ENCODE measurements at places on chromosomes 5 and 9.
A peak's percentile ranks its signal among the peaks of the same experiment; 100 is the strongest.

DNA sequence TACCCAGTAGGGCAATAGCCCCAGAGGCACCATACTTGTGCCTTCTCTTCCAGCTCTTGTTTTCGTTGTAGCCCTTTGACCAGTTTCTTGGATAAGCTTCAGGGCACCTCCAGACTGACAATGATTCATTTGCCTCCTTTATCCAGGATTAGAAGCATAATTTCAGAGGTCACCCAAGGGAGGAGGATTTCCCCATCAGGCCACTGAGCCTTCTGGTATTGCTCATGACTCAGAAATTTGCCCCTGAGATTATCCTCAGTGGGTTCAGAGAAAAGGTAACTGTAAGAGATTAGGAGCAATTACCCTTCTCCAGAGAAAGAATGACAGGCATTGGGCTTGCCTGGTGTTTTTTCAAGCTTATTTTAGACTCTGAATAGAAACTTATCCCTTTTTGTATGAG, 147.9 kb downstream of the MSX2 start:
- DNase-seq, result peak; percentile 23

DNA sequence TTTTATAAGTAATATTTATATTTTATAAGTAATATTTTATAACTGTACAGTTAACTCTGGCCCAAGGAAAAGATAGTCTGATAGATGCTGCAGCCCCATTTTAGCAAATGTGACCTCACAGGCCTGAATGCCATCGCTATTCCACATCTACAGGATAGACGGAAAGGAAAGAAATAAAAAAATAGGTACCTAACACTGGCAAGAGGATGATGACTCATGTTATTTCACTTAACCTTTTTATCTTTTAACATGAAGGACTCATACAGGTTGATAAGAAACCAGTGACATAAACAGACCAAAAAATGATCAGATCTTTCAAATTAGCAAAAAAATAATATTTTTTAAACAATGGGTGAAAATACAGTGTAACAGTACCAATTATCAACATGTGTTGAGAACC, 2.7 kb downstream of the CD274 start:
- DNase-seq, result no peak

GRCh38 chr5:164373876-164374275, 868.5 kb downstream of the MAT2B start:
- DNase-seq, result no peak

DNA sequence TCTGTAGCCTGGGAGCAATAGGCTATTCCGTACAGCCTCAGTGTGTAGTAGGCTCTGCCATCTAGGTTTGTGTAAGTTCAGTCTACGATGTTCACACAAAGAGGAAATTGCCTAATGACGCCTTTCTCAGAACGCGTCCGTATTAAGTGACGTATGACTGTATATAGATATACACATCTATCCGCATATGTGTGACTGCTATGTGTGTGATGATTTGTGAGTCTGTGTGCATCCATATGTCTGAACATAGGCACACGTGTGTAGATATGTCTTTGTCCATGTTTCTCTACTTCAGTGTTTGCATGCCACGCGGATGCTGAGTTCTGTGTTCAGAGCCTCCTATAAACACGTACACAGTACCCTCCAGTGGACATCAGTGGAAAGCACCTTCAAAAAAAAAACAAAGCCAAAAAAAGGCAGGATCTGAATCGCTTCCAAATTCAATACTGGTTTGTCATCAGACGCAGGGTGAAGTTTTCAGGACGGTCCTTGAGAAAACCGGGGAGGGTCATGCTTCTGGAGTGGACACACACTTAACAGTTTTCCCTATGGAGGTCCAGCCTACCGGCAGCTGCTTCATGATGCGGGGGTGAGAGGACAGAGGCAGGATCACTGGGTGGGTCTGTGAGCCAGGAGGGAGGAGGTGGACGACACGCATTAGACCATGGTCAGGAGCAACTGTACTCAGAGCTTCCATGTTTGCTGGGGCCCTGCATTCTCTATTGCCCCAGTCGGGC, 29.5 kb upstream of the ALDH1B1 start:
- DNase-seq, result peak; percentile 75

GRCh38 chr9:107918749-107919148, 429.2 kb upstream of the KLF4 start:
- DNase-seq, result no peak

DNA sequence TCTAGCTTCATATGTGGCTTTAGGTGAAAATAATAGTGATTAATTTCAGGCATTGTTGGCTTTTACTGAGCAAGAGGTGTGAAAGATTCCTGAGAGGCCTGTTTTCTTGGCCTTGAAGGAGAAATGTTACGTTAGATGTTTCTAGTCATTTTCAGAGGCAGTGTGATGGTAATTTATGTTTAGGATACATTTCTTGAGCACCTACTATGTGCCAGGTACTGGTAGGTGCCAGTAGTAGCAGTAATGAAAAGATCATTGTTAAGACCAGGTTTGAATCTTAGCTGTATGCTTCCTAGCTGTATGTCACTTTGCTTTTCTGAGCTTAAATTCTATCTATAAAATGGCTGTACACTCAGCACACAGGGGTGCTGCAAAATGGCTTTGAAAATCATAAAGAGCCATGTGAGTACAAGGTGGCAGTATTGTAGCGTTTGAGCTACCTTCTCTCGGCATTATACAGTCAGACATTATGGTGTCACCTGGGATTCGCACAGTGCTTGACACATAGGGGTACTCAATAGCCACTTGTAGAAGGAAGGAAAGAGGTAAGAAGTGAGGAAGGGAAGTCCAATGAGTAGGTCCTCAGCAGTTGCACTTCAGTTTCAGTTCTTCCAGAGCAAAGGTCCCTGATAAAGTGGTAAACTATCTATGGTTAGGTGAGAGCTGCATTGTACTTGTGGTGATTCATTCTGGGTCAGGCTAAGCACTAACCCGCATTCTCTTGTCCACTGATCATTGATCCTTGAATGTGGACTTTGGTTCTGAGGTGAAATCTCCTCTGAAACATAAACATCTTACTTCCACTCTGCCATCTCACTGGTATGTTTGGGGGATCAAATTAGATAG, 166.5 kb upstream of the NR3C1 start:
- no peak for DNase-seq
